ENCODE measurements at places on chromosomes 4 and X.

GRCh38 chrX:101530944-101531343 lies 19.4 kb upstream of the ARMCX1 start:
- no peak for DNase-seq

DNA sequence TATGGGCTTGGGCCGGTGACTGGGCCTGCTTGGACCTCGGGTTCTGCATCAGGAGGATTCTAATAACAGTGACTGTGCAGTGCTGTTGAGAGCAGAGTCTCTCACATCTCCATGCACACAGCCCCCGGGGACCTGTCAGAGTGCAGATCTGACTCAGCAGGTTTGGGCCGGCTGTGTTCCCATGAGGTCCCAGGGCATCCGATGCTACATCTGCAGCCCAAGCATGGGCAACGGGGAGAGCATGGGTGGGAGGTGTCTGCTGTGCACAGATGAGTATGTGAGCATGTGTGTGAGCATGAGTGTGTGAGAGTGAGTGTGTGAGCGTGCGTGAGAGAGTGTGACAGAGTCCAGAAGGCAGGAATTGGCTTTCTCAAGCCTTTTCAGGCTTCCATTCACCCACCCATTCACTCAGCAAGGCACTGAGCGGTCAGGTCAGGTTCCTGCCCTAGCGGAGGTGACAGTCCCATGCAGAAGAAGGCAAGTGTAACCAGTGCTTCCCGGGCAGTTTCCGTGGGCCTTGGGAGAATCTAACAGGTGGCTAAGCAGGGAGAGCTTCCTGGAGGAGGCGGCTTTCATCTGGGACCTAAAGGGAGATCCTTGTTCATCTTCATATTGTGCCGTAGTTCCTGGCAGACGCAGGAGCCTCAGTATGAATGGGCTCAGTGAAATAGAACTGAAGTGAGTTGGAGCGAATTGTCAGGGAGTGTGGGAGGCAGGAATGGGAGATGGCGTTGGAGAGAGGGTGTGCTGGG lies 62.6 kb downstream of the SORCS2 start:
- peak; percentile 46 for DNase-seq

- peak; percentile 56 for DNase-seq
Measured at GRCh38 chr4:92387459-92388069, 83.8 kb downstream of the GRID2 start.

GRCh38 chrX:50988649-50989048 lies 78.1 kb downstream of the BMP15 start:
- DNase-seq: peak; percentile 25

GRCh38 chr4:176583278-176583677 lies 209.4 kb downstream of the VEGFC start:
- no peak for DNase-seq

DNA sequence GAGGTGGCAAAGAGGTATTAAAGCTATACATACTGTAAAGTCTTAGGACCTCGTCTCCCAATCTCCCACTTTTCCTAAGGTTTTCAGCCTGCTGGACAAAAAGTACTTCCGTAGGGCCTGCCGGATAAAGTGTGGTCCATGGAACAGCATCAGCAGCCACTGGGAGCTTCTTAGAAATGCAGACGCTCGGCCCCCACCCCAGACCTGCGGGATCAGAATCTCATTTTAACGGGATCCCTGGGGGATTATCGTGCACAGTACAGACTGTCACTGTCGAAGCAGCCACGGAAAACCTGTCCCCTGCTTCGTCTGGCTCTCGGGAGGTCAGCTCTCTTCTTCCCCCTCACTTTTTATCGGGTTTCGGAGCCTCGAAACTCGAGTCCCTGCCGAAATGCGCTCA lies 802 bp downstream of the ADGRG2 start:
- no peak for DNase-seq

DNA sequence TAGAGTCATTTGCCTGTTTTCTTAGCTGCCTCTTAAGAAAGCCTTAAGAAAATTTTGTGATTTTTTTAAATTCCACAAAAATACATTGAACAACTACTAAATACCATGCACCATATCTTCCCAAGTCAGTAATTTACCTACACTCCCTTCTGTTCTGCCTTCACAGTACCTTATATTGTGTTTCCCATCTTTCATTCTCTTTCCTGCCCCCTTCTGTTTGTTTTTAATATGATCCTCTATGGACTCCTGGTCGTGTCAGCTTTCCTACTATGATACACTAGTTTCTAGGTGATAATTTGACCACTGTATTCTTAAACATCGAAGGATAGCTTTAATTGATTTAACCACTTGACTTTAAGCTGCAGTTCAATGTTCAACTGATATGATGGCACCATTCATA lies 297.7 kb upstream of the HAND2 start:
- DNase-seq: no peak

- DNase-seq: peak; percentile 24
Measured at GRCh38 chr4:88705805-88706492, 8.3 kb upstream of the NAP1L5 start.

- DNase-seq: no peak
Measured at GRCh38 chrX:50075630-50076339, 125.0 kb downstream of the AKAP4 start.
